ENCODE measurements at places on chromosomes 13 and 19.

GRCh38 chr19:18607226-18608101, 865 bp upstream of the CRLF1 start:
- DNase-seq: no peak

DNA sequence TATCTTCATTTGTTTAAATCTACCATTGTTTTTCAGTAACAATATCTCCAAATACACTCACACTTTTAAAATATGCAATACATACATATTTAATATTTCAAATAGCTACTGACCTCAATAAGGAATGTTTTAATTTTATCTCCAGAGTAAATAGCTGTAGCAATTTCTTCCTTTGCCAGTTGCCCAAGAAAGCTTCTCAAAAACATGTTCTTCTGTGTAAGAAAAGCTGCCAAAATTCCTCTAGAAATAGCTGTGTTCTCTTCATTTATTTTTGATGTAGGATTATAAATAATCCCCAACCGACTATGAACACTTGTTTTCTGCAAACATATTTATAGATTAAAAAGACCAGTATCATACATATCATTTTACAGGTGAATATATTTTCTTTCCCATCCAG, 150.5 kb downstream of the UGGT2 start:
- no peak for DNase-seq

DNA sequence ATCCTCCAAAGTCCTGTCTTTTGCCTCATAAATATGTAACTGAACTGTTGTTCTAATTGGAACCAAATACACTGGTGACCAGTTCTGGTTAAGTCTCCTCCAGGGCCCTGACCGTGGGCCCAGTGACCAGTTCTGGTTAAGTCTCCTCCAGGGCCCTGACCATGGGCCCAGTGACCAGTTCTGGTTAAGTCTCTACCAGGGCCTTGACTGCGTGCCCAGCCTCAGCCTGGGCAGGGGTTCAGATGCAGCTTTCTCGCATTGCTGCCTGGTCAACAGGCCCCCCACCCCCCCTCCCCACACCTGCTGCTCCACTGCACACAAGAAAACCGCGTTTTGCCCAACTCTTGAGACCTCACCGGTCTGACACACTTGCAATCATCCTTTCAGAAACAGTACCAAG, 3.8 kb upstream of the GRTP1 start:
- no peak for DNase-seq

GRCh38 chr13:74325106-74325505, 190.9 kb upstream of the KLF12 start:
- DNase-seq: no peak

- DNase-seq: no peak
Measured at GRCh38 chr19:46732172-46732938, 13.5 kb upstream of the FKRP start.

- DNase-seq: no peak
Measured at GRCh38 chr19:43797556-43797955, 4.7 kb downstream of the LYPD5 start.

DNA sequence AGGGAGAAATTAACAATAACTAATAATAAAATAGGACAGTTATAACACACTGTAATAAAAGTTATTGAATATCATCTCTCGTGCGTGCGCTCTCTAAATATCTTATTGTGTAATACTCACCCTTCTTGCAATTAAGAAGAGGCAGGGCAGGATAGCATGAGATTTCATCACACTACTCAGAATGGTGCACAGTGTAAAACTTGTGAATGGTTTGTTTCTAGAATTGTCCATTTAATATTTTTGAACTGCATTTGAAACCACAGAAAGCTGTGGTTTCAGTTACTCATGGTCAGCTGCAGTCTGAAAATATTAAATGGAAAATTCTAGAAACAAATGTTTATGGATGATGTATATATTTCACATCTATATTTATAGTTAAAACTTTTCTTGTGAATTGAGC, 161.1 kb downstream of the DCT start:
- no peak for DNase-seq

- DNase-seq: no peak
Measured at GRCh38 chr19:58338825-58339558, 12.2 kb downstream of the ZSCAN22 start.

GRCh38 chr13:32041429-32041828, 9.9 kb downstream of the FRY start:
- DNase-seq: no peak

All from cortex of kidney (tissue), 1 donor.